ENCODE measurements at places on chromosomes 1 and 21.

- DNase-seq, result no peak
These were observed 46.4 kb upstream of the RIPK4 start for GRCh38 chr21:41813226-41813625.

DNA sequence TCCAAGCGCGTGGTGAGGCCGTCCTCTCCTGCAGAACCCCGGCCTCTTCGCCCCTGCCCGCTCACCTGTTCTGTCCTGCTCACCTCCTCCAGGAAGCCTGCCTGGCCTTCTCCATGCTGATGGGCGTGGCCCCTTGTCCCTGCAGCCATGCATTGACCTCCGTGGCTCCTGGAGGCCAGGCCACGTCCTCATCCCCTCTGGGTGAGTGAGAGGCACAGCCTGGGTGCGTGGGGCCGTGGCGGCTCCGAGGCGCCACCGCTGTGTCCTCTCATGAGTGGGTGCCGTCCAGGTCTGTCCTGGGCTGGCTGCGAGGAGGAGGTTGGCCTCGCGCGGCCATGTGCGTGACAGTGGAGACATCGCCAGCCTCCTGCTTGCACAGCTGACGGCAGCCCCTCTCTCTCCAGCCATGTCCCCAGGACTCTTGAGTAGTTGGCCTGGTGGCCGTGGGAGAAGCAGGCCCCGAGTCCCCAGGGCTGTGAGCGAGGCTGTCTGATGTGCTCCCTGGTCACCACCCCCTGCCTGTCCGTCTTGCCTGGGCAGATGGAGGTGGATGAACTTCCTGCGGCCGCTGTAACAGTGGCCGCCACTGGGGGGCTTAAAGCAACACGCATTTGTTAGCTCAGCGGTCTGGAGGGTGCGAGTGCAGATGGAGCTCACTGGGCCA, 58.1 kb downstream of the PRKCZ start:
- no peak for DNase-seq

DNA sequence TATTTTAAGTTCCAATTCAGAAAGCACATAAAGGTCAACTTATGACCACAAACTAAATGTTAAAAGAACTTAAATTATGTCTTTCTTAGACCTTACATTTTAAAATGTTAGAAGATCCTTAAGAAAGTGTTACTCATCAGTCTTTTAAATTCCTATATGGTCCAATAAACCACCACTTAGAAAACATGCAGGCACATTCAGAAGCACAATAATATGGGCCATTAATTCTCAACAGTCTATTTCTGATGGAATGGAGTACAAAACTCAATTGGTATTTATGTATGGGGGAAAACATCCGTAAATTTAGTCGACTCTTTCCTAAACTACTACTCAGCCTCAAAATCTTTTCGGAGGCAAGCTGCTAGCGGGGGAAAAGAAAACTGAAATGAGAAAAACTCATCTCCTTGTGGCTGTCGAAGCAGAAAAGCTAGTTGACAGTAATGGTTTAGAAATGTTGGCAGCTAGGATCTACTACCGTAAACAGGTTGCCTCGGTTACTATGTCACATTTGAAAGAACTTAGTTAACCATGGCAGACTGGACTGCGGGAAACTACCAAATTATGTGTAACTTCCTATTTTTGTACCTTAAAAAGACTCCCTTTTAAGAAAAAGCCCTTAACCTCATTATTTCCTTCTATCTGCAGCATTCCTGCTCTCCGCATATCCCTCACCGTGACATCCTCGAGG, 1.0 kb downstream of the TRMT1L start:
- peak; percentile 14 for DNase-seq

GRCh38 chr1:226687426-226687825, 51.7 kb downstream of the ITPKB start:
- DNase-seq, result peak; percentile 57

- no peak for DNase-seq
These were observed 94.3 kb downstream of the RGS2 start for GRCh38 chr1:192903142-192903541.
